COLO829 (cell line): ENCODE measurements at places on chromosomes 2 and 18.
A peak's percentile ranks its signal among the peaks of the same experiment; 100 is the strongest.

- DNase-seq = no peak
Observed at GRCh38 chr2:17754773-17755425, 961 bp downstream of the GEN1 start.

DNA sequence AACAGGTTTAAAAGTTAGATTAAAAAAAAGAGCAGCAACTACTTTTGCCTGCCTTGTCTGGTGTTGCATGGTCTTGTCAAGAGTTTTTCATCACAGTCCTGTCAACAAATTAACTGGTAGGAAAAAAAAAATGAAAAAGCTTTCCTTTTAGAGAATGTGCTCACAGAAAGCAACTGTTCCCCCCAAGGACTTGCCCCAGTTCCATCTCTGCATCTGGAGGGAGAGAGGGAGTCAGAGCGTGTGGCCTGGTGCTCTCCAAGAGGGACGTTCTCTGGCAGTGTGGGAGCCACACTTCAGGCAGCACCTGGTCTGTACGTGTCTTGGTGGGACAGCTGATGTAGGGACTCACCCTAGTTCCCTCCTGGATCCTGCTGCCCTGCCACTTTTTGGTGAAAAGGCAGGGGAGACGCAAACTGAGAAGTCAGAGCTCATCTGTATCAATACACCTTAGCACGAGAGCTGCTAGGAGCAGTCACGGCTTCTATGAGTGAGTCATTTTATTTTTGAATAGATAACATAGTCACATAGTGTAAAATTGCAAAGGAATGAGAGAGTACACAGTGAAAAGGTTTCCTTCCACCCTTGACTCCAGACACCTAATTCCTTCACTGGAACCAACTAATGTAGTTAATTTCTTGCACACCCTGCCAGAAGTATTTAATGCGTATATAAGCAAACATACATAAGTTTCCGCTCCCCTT lies 172.5 kb upstream of the MGAT5 start:
- DNase-seq = no peak

DNA sequence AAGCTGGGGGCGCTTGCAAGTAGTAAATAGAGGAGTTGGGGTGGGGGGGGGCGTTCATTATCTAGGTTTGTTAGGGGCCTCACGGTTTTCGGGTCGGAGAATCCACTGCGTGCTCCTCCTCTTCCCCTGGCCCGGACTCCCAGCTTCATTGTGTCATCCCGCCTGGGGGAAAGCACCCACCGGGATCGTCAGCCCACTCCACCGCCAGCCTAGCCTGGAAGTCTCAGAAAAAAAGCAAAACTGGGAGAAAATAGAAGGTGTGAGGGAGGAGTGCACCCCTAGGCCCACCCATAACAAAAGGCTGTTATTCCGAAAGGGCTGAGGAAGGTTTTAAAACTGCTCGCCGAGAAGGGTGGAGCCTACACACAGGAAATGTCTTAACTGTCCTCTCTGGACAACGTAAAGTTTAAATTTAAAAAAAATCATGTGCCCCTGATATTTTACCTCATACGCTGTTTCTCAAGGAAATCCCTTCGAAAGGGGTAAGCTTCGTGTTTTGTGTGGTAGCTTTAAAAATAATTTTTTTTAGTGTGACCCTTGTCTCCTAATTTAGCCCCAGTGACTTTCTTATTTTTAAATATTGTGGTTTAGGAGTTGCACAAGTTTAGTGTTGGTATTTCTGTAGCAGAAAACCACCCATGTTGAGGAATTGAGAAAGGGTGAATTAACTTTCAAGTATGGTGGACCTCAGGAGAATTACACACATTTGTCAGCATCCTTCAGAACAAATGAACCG lies 104.2 kb downstream of the SPTBN1 start:
- peak; percentile 82 for DNase-seq

- peak; percentile 67 for DNase-seq
Observed at GRCh38 chr2:156399950-156400705, 36.1 kb upstream of the GPD2 start.

- no peak for DNase-seq
Observed at GRCh38 chr2:190467575-190468083, 59.5 kb downstream of the MFSD6 start.

DNA sequence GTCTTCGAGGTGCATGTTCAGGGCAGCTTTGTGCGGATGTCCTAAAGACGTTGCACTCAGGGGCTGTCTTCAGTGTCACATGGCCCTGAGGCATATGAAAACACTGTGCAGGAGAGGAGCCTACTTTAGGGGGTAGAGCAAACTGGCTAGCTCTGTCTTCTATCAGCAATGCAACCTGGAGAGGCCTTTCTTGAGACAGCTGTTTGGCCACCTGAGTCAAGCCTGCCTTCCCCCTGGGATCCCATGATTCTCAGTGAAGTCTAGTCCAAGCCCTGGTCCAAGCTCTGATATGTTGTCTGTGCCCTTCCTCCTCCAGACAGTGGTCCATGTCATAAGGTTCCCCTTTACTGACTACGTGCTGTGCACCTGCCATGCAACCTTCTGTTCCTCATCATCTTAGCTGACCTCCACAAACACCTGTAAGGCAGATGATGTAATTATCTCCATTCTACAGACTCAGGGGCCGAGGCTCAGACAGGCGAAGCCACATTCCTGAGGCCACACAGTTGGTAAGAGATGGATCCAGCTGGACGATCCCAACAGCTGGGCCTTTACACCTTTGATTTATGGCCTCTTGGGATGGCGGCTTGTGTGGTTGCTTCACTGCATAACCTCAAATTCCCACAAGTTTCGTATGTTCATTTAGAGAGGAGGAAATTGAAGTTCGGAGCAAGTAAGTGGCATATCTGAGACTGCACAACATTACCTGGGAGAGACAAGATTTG lies 109.9 kb downstream of the COPS8 start:
- DNase-seq = no peak

DNA sequence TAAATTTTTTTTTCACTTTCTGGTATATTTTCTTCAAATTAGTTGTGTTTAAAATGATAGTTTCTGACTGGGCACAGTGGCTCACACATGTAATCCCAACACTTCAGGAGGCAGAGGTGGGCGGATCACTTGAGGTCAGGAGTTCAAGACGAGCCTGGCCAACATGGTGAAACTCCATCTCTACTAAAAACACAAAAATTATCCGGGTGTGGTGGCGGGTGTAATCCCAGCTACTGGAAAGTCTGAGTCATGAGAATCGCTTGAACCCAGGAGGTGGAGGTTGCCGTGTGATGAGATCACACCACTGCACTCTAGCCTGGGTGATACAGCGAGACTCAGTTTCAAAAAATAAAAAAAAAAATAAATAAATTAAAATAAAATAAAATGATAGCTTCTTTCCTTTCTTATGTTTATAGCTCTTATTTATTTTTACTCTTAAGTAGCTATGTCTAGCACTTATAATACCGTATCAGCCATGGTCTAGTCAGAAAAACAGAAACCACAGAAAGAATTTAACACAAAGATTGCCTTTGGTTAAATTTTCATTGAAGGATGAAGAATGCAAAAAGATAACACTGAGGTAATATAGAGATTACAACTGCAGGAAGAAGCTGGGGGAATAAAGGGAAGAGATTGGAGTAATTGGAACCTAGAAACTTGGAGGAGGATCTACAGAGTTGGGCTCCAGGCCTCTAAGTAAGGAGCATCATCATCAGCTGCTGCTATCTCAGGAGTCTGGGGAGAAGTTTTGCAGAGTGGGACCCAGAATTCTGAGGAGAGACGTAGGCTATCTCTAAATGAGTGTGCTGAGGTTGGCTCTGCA lies 54.7 kb upstream of the MBOAT2 start:
- DNase-seq = no peak

DNA sequence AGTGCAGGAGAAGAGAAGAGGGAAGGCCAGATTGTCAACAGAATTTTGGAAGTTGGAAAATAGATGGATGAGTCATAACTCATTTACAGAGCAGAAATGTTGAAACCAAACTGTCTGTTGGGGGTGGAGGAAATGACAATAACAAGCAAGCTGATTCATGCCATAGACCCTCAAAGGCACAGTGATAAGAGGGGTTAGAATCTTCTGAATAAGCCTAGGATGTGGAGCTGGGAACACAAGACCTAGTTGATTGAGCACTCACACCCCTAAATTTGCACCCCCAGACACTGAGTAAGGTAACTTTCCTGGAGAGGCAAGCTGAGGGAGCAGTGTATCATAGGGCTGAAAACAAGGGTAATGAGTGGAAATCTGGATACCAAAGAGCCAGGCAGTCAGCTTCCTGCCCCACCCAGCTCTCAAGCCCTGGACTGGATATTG lies 141.4 kb downstream of the SCG2 start:
- DNase-seq = peak; percentile 50

DNA sequence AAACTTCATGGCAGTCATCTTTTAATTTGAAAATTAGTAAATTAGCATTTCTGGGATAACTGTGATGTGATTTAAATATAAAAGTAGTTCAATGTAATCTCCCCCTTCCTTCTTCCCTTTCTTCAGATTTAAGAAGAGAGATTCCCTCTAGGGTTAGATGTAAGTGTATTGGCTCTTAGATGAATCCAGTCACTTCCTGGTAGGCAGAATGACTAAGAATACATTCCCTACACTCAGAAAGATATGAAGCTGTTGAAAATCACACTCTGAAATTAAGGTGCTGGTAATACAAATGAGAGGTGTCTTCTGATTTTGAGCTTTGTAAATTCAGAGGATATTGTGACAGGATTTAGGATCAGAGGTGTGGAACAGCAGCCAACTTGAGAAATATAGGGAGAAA lies 71.6 kb downstream of the TDRD15 start:
- DNase-seq = no peak

DNA sequence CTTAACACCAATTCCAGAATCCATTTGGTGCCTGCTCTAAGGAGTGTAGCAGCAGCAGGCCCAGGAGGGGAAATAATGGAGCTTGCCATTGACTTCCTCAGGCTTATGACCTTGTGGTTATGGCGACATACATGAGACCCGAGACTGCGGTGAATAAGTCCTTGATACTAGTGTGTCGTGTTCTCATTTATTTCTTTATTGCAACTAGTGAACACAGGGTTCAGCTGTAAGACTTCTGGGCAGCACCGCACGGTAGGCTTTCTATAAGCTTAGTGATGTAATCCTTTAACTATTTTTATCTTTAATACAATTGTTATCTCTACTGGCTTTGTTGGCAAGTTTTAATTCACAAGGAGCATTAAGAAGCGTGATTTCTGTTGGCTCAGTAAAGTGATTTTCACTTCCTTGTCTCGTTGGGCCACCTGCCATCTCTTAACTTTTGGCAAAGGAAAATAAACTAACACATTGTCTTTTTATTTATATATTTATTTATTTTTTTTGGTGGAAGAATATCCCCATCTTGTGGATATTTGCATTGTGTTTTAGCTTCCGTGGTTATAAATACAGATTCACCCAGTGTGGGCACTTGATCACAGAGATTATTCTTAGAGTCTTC lies 139.8 kb downstream of the LTBP1 start:
- no peak for DNase-seq

GRCh38 chr18:54983041-54983686 lies 23.9 kb upstream of the CCDC68 start:
- peak; percentile 37 for DNase-seq

DNA sequence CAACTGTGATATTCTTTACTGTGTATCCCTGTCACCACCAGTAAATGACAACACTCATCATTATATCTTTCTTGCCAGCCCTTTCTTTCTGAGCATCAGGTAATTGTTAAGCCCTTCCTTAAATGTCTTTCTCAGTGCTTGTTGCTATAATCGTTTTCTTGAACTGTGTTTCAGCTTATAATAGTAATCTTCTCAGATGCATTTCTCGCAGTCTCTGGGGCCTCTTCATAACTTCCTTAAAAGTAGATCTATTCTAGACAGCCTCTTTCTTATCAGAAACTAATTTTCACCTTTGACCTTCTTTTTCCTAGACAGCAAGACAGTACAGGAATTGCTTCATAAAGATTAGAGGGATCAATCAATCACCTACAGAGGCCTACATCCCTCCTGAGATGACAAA lies 648.1 kb downstream of the CPS1 start:
- no peak for DNase-seq

GRCh38 chr2:20997953-20998722 lies 45.7 kb downstream of the APOB start:
- no peak for DNase-seq

- no peak for DNase-seq
Observed at GRCh38 chr2:40448476-40449079, 3.3 kb downstream of the SLC8A1 start.

- no peak for DNase-seq
Observed at GRCh38 chr2:50343150-50343830, 688.6 kb downstream of the NRXN1 start.

DNA sequence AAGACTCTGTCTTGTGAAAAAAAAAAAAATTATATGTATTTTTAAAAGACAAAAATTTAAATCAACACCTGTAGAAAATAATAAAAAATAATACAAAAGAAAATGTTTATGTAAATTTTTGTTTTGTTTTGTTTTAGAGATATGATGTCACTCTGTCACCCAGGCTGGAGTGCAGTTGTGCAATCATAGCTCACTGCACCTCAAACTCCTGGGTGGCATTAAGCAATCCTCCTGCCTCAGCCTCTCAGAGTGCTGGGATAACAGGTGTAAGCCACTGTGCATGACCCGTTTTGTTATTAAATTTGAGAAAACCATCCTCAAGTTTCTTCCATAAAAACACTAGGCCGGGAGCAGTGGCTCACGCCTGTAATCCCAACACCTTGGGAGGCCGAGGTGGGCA lies 56.2 kb upstream of the B3GNT7 start:
- DNase-seq = no peak

- no peak for DNase-seq
Observed at GRCh38 chr2:31202041-31202440, 15.3 kb downstream of the CAPN14 start.

DNA sequence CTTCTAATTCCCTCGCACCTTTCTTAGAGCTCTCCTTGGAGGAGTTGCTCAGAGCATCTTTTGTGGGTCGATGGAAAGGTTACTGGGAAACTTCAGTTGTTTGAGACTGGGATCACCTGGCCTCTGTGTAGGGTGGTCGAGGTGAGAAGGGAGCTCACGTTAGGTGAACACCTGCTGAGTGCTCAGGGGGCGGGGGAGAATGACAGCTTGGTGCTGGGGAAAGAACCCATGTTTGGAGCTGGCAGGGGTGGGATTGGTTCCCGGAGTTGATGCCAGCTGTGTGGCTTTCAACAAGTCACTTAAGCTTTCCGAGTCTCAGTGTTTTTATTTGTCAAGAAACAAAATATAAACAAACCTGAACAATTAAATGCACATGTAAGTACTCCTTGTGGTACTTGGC lies 122.3 kb downstream of the GLI2 start:
- DNase-seq = no peak

DNA sequence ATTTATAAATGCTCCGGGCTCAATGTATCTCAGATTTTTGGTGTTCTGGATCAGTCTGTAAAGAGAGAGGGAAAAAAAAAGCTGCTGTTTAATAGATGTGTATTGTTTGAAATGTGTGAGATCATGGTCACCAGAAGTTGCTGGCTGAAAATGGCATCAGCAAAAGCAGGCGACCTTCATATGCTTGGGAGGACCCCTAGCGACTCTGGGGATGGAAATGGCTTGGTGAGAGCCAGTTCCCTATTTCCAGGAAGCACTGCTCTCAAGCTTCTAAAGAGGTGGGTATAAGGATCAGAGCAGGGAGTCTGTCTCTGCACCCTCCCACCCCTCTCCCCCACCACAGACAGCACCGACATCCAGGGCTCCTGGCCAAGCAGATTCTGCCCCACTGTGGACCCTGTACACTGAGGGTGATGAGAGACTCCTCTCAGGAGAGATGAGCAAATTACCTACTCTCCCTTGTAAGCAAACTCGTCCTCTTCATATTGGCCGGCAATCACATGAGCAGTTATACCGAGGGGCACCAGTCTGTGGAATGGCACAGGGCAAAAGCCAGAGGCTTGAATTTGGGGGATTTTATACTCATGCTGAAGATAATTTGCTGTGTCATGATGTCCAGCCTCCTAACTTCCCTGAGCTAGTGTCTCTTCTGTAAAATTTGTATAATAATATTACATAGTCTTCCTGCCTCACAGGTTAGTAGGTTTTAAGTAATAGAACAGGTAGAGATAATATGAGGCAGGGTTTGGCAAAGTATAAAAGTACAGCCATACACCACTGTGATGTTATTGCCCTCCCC lies 29.6 kb downstream of the LHCGR start:
- DNase-seq = no peak
